ENCODE measurements at places on chromosomes 11 and 22. TPM values are rescaled to one million over a fixed set of nuclear protein-coding genes. Genes with fewer than 3 reads are reported as not detected.

CHRDL2 gene
- polyA plus RNA-seq = not detected

PRR33 gene
- polyA plus RNA-seq = 0.62 TPM

TMEM86A gene
- polyA plus RNA-seq = not detected

ST3GAL4 gene
- polyA plus RNA-seq = 9.3 TPM

TYR gene
- not detected for polyA plus RNA-seq

OR4D5 gene
- not detected for polyA plus RNA-seq
